ENCODE measurements at places on chromosomes 2 and 18.

- DNase-seq = no peak
Observed at GRCh38 chr18:4536447-4536846, 81.3 kb upstream of the DLGAP1 start.

- no peak for DNase-seq
Observed at GRCh38 chr2:200962811-200963123, 693 bp downstream of the ORC2 start.

DNA sequence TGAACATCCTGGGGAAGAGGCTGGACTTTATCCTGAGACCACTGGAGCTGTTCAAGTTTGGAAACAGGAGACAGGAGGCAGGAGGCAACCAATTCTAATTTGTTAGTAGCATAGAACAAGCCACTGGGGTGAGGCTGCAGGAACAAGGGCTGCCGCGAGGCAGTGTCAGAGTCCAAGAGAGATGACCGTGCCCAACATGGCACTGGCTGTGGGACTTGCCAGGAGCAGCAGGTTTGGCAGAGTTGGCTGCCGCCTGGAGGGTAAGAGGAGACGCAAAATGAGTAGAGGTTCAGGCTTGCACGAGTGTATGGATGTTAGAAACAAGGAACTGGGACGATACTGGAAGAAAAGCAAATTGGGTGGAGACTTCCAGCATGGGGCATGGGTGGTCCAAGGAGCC is 168.5 kb downstream of the TPGS2 start:
- DNase-seq = no peak

GRCh38 chr18:40197711-40198110 is 1757.3 kb upstream of the PIK3C3 start:
- no peak for DNase-seq

DNA sequence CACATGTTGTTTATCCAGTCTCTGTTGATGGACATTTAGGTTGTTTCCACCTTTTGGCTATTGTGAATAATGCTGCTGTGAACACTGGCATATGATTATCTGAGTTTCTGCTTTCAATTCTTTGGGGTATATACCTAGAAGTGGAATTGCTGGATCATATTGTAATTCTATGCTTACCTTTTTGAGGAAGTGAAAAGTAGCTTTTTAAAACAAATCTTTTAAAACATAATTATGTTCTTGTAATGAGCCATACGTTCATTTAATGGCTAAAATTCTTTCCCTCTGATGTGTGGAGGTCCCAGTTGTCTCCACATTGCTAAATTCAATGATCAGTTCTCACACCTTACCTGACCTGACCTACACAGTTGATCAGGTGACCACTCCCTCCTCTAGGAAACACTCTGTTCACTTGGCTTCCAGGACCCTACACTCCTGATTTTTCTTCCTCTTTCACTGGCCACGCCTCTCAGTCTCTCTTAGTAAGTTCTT is 27.8 kb upstream of the SERTAD2 start:
- DNase-seq = no peak

- DNase-seq = no peak
Observed at GRCh38 chr2:42935692-42936671, 143.6 kb upstream of the HAAO start.
